Urinary bladder (tissue), 4 donors: ENCODE measurements at places on chromosomes 3 and 15. TPM values are rescaled to one million over a fixed set of nuclear protein-coding genes. Genes with fewer than 3 reads are reported as not detected.
A peak's percentile ranks its signal among the peaks of the same experiment; 100 is the strongest.

DNA sequence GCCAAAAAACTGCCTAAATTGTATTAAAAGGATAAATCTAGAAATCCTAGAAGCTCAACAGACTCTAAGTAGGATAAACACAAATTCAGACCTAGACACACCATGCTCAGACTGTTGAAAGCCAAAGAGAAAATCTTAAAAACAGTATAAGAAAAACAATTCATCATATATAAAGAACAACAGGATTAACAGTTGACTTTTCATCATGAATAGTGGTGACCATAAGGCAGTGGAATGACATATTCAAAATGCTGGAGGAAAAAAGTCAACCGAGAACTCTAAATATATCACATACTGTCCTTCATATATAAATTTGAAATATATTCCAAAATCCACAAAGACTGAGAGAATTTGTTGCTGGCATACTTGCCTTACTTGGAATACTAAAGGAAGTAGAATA lies 77.3 kb downstream of the CEP152 start:
- no peak for DNase-seq

DNA sequence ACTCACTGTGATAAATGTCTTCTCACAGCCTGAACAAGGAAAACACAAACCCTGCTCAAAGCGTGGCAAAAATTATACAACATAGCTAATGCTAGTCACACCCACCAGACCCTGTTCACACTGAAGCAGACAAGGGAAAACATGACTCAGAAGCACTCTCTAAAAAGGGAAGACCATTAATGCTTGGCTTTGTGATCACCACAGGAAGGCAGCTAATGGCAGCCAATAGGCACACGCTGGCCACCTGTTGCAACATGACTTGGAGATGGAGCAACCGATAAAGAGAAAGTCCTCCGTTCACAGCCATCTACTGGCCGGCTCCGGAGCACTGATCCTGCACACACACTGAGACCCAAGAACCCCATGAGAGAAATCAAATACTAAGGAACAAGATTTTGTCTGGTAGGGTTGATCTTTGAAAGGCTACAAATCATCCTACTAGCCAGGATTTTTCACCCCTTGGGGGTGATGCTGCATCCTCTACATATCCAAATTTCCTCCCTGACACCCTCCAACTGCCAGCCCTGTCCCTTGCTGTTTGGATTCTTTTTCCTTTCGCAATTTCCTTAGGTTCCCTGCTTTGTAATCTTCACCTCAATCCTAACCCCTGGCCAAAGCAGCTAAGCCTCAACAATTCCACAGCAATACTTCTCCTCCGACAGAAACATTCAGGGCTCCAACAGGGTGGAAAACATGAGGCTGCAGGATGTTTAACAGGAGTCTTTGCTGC lies 3.2 kb downstream of the ZXDC start:
- DNase-seq = peak; percentile 67

- no peak for DNase-seq
These were observed 2.5 kb downstream of the RBM15B start for GRCh38 chr3:51393564-51393963.

DNA sequence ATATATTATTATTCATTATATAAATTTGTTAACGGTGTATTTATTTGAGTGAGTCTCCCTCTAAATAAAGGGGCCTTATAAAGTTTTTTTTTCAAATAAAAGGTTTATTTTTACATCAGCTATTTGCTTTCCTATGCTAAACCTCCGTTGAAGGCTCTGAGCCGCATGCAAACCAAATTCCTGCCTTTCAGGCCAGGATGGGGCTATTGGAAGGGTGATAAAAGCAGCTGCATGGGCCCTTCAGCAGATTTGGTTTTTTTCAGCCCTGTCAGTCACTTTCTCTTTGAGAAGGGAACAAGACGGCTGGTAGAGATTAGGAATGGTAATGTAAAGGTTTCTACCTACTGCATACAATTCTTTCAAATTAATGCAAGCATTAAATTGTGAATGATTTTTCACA lies 244.2 kb downstream of the WNT5A start:
- DNase-seq = no peak

DNA sequence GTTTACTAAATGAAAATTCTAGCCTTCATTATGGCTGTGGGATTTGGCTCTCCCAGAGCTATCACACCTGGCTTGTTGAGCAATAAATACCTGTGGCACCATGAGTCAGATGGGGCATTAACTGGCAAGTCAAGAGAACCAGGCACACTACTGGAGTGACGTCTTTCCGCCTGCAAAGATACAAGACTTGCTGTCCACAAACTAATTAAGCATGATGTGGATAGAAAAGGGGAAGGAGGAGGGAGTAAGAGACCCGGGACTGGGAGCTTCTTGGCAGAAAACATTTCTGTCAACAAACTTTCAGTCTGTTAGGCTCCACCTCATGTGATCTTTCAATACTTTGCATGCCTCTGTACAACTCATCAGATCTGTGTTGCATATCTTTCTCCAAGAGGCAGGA lies 56.5 kb downstream of the CLDN1 start:
- DNase-seq = no peak

DNA sequence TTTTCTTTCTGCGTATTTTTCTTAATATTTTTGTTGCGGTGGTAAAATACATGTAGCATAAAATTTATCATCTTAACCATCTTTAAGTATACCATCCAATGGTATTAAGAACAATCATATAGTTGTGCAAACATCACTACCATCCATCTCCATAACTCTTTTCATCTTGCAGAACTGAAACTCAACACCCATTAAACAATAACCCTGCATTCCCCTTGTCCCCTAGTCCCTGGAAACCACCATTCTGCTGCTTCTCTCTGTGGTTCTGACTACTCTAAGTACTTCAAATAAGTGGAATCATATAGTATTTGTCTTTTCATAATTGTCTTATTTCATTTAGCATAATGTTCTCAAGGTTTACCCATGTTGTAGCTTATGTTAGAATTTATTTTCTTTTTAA lies 67.3 kb upstream of the EOMES start:
- no peak for DNase-seq

DNA sequence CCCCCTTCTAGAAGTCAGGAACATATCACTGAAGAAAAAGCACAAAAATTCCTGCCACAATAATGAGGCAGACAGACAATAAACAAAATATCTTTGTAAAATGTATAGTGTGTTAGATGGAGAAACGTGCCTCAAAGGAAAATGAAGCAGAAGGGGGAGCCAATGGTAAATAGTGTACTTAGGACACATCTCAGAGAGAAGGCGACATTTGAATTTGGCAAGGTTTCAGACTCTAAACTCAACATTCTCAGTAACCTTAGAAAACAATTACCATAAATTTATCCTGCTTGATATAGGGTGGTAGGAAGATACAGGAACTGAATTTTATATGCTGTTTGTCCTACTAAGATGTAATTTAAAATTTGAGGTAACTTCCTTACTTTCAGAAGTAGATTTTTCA lies 52.6 kb upstream of the PTX3 start:
- no peak for DNase-seq

DNA sequence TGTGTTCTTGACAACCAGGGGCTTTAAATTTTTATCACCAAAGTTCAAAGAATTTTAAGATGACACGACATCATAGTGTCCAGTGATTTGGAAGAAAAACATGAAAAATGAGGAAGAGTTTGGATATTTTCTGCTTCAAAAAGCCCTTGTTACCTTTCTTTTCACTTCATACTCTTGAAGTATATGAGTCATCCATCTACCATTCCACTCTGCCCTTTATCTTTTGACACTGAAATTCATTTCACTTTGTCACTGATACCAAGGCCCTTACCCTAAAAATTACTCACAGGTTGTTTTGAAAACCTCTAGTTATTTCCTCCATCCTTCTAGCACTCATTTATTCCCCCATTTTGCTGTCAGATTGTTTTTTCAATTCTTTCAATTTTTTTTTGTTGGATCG lies 42.7 kb downstream of the OR5H15 start:
- no peak for DNase-seq

DNA sequence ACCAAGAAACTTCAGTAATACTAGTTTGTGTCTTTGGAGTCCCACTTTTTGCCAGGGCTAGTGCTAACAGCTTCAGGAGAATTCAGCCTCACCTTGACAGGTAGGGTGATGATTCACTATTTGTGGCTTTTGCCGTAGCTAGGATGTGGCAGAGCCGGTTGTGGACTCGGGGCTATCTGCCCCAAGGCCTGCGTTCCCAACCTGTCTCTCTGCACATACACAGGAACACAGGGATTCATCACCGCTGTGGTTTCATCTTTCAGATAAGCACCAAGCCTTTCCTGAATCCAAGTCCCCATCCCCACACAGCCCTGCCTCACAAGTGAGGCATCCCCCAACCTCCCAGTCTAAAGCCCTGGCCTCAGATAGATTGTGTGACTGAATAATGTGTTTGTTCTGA lies 45.2 kb upstream of the POLG start:
- DNase-seq = no peak

DNA sequence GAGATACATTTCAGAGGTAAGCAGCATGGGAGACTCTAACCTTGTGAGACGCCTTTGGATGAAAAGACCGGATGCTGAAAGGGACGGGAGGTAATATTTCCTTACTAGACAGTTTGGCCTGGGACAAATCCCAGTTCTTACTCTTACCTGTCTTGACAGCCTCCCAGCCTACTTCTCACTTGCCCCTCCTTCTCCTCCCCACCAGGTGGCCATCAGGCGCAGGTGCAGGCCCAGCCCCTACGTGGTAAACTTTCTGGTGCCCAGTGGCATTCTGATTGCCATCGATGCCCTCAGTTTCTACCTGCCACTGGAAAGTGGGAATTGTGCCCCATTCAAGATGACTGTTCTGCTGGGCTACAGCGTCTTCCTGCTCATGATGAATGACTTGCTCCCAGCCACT lies 6.3 kb downstream of the HTR3D start:
- no peak for DNase-seq

DNA sequence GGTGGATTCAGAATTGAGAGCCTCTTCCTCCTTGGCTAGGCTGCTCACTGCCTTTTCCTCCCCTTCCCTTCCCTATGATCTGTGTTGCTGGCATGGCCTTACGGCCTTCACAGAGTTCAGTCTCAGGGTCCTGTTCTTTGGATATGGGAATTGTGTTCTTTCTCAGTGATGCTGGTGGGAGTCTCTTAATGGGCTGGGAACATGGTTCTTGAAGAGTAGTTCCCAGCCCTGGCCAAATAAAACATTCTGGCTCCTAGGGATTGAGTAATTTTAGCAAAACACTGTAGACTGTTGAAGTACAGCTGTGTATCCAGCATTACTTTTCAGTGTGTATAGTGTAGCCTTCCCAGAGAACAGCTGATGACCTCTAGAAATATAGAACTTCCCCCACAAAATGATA lies 22.6 kb upstream of the FILIP1L start:
- no peak for DNase-seq

- DNase-seq = peak; percentile 96
These were observed at the start of gene EHD4 for GRCh38 chr15:41972253-41973242. EHD4 (minus strand) TSS chr15:41972557; CDS start chr15:41972494, 63 bp downstream.

DNA sequence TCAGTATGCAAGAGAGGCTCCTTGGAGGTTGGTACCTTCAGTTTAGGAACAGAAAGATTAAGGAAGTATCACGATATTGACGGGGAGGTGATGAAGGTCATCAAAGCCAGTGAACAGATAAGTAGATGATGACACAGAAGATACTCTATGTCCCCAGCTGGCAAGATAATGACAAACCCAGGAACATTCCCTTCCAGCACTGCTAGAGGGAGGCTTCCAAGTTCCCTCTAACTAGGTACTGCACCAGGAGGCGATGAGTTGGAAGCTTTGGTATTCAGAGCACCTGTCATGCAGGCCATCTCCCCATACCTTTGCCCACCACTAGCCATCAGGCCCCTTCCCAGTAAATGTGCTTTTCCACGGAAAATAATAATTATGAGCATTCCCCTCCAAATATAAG lies 40.8 kb downstream of the NBEAL2 start:
- DNase-seq = no peak

- no peak for DNase-seq
These were observed 182.9 kb downstream of the IL5RA start for GRCh38 chr3:2927259-2927658.

GRCh38 chr15:51172193-51172592 lies 77.5 kb upstream of the TNFAIP8L3 start:
- no peak for DNase-seq

GRCh38 chr3:46479021-46479420 lies 14.3 kb upstream of the LTF start:
- DNase-seq = no peak

GRCh38 chr15:37098468-37099318 lies 1.7 kb downstream of the MEIS2 start:
- no peak for DNase-seq

DNA sequence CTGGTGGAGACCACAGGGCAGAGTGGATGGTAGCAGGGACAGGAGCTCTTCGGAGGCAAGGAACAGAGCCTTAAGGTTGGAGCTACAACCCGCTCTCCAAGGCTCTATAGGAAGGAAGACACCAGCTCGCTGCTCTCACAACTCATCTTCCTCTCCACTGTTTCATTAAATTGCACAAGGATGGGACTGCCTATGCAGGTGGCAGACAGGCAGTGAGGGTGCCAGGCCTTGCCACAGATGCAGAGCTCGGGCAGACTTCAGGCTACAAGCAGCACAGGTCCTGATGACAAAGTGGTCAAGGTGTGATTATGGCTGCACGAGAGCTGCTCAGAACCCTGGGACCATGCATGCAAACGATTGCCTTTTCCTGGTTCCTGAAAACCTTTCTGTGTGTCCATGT lies 144.6 kb downstream of the FOXP1 start:
- no peak for DNase-seq

- DNase-seq = no peak
These were observed 8.1 kb upstream of the CSPG5 start for GRCh38 chr3:47586746-47587145.

DNA sequence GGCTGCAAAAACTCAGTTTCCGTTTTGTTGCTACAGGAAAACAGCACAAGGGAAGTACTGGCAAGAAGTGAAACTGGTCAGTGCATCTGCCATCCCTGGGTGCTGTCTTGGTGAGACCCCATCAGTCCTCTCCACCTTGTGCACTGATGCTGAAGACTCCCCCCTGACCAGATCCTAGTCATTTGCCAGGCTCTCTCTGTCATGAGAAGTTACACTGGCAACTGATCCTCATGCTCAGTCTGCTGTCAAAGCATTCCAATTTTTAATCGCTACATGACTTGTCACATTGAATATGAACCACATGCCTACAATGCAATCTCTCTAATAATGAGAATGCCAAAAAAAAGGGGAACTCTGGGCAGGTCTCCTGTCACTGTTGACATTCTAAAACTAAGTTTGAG lies 296.5 kb downstream of the ZIC1 start:
- DNase-seq = no peak

GRCh38 chr3:134352031-134352671 lies 22.1 kb downstream of the AMOTL2 start:
- no peak for DNase-seq

CCR3 gene
- not detected for polyA plus RNA-seq

CCDC39 gene
- 0.14 TPM for polyA plus RNA-seq

EEFSEC gene
- 18.5 TPM for polyA plus RNA-seq

ACKR2 gene
- polyA plus RNA-seq = 5.7 TPM
